ENCODE measurements at places on chromosomes 3 and 15.

DNA sequence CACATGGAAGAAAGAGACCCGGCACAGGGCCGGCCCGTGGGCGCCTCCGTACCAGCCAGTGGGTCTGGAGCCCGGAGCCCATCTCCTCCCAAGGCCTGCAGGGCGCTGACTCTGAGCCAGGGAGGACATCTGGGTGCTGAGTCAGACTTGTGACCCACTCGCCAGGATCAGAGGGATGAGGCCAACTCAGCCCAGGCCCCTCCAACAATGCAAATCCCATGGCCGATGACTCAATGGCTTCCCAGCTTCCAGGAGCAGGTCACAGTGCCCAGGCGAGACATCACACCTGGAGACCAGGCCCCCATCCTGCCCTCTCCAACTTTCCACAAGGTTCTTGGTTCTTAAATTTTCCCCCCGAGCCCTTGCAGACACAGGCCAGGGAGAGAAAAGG is 95.1 kb downstream of the LRIG1 start:
- peak; percentile 60 for DNase-seq

GRCh38 chr3:65538101-65538500 is 500.6 kb downstream of the MAGI1 start:
- DNase-seq: no peak

DNA sequence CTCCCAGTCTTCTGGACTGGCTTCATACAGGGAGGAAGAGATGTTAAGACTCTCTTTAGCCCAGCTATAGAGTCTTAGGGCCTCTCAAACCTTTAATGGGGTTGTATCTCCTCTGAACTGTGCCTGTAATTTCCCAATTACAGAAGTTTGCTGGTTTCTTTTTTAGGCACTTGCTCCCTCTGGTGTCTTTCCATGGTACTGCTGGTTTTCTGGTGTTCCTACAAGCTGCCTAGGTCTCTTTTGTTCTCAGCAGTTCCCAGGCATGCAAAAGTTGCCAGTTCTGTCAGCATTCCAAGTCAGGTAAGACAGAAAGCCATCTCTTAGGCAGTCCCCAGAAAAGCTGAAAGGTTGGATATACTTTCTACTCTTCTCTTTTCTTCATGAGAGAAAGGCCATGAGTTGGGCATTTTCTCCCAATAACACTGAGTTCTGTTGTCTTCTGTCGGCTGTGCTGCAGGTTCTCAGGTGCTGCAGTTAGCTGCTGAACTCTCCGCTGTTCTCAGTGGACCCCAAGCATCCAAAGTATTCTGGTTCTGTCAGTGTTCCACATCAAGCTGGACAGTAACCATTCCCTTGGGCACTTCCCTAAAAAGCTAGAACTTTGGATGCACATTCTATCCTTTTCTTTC is 54.4 kb upstream of the EHHADH start:
- no peak for DNase-seq

DNA sequence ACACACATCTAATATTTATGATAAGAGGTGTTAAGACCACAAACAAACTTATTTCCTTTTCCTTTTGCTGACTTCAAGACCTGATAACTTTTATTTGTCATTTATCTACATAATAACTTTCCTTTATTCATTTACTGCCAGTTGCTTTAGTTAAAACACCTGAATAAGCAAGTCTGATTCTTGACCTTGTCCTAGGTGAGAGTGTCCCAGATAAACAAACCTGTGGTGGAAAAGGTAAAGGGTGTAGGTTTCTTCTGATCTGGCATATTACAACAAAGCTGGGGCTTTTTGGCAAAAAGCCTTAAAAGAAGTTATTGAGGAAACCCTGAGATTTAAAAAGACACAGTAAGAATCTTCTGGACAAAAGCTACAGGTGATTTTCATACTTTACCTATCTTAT is 191.5 kb downstream of the ZBBX start:
- no peak for DNase-seq
